ENCODE measurements at places on chromosomes 7 and 10.

DNA sequence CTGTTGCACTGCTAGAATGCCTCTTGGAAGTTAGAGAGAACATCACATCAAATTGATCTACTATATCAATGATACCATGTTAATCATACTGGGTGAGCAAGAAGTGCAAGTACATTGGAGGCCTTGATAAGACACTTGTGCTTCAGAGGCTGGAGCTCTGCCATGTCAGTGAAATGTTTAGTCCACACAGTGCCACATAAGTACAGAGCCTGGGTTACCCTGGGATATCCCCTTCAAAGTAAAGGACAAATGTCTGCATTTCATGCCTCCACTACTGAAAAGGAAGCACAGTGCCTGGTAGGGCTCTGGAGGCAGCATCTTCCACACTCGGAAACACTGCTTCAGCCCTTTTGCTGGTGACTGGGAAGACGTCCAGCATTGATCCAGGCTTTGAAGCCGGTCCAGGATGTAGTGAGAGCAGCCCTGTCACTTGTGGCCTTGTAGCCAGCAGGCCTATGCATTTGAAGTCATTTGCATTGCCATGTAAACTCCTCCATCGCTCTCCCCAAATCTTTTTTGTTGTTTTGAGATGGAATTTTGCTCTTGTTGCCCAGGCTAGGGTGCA is 15.7 kb upstream of the STN1 start:
- H3K27me3 ChIP-seq = no peaks in the 10 kb centered on the region
- no peak for DNase-seq
- H3K36me3 ChIP-seq = no peaks in the 10 kb centered on the region
- no peak overlapping the region for H3K4me3 ChIP-seq

DNA sequence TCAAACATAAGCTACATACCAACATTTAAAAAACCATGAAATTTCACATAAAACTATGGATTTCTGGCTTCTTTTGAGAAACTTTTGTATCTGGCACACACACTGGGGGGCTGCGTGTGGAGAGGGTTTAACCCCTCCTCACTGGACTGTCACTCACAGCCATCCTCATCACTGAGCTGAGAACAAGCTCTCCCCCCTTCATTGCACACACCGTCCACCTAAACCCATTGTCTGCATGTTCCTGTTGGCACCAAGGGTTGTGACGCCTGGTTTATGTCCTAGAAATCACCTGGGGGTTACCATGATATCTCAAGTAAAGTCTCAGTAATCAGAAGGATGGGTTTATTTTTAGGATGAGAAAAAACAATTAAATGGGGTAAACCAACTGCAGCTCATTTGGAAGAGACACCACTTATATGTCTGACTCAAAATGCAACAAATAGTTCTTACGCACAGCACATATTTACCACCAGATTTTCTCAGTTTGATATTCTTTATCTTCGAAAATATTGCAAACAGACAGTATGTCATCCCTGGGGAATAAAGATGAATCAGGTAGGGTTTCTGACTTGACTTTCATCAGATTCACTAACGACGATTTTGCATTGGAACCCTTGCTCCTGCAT is 218.5 kb upstream of the KLF6 start:
- H3K4me3 ChIP-seq = no peak overlapping the region
- H3K27ac ChIP-seq = no peak overlapping the region
- no peaks in the 10 kb centered on the region for H3K27me3 ChIP-seq
- no peaks in the 10 kb centered on the region for H3K36me3 ChIP-seq

DNA sequence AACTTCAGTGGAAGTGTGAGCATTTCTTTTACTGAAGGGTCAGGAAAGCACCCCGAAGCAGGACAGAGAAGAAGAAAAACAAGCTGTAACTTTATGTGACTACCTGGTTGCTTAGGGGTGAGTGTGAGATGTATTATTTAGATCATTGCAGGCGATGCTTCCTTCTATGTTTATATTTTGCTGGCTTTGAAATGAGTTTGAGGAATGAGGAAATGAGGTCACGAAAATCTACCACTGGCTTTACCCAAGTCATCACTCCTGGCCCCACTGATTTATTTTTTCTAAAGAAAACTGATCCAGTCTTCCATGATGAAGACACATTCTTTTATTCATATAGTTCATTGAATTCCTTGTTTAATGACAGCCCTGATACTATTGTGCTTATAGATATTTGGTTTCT is 716.6 kb upstream of the FZD8 start:
- H3K36me3 ChIP-seq = no peaks in the 10 kb centered on the region
- DNase-seq = no peak

GRCh38 chr7:21960922-21961321 is 15.2 kb upstream of the CDCA7L start:
- H3K4me1 ChIP-seq = no peaks in the 10 kb centered on the region
- no peak for DNase-seq
- no peaks in the 10 kb centered on the region for H3K36me3 ChIP-seq
- no peaks in the 10 kb centered on the region for H3K27me3 ChIP-seq
- H3K4me3 ChIP-seq = no peak overlapping the region
- no peak overlapping the region for H3K27ac ChIP-seq

GRCh38 chr7:102469972-102470825 is 5.4 kb downstream of the LRWD1 start:
- 0 out of 2 replicates have a peak, but pooled peaks cover 6% of the 10 kb centered on the region for H3K4me1 ChIP-seq
- H3K27ac ChIP-seq = no peak overlapping the region
- H3K27me3 ChIP-seq = no peaks in the 10 kb centered on the region
- no peak overlapping the region for H3K4me3 ChIP-seq
- no peaks in the 10 kb centered on the region for H3K36me3 ChIP-seq
- DNase-seq = no peak

DNA sequence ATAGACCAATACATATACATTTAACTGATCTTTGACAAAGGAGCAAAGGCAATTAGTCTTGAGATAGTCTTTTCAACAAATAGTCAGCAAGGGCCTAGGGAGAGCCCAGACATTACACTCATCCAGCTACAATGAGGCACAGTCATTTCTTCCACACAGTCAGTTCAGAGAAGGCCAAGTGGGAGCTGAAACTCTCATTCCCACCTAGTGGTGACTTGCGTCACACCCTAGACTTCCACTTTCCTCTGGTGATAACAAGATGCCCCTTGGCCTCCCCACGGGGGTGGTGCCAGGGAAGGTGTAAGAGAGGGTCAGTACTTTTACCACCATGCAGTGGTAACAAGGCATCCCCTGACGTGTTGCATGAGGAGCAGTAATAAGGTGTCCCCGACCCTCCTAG is 8.0 kb downstream of the FRMPD2 start:
- H3K4me1 ChIP-seq = no peaks in the 10 kb centered on the region
- no peak overlapping the region for H3K4me3 ChIP-seq
- no peaks in the 10 kb centered on the region for H3K27me3 ChIP-seq

DNA sequence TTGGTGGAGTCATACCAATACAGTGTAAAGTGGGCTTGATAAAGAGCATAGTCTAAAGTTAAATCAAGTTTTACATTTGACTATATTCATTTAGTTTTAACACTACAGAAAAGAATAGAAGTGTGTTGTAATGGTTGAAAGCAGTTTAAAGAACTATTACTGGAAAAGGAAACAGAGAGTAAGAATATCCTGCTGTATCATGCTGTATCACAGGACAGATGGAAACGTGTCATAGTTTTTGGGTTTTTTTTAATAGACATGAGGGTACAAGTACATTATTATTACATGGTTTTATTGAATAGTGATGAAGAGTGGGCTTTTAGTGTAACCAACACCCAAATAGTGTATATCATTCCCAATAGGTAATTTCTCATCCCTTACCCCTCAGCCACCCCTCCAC is 944.3 kb downstream of the LRMDA start:
- no peaks in the 10 kb centered on the region for H3K36me3 ChIP-seq
- DNase-seq = no peak
- H3K4me3 ChIP-seq = no peak overlapping the region
- H3K27me3 ChIP-seq = no peaks in the 10 kb centered on the region
- H3K4me1 ChIP-seq = no peaks in the 10 kb centered on the region

DNA sequence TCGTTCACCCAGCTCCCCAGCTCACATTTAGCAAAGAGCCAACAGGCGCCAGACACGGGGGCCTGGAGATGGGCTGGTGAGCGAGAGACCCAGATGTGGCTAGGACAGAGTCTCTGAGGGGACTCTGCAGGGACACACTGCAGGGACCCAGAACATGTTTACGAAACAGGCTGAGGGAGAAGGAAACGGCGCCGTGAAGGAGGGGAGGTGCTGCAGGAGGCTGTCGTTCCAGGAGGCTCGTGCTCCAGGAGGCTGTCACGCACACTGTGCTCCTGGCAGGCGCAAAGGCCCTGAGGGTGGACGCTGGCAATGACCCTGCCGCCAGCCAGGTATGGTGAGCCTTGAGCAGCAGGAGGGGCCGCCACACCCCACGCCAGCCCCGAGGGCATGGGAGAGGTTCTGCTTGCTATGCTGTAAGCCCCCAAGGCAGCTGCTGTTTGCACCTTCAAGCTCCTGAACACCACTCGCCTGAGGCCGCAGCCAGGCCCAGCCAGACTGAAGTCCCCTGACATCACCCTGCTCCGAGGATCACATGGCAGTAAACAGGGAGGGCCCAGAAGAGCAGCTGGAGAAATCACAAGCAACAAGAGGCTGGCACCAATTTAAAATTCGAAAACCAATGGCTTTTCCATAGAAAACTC is 27.3 kb downstream of the ADAP1 start:
- no peak overlapping the region for H3K4me3 ChIP-seq
- no peak overlapping the region for H3K27ac ChIP-seq
- no peaks in the 10 kb centered on the region for H3K36me3 ChIP-seq
- H3K4me1 ChIP-seq = no peaks in the 10 kb centered on the region
- H3K27me3 ChIP-seq = no peaks in the 10 kb centered on the region
- no peak for DNase-seq

DNA sequence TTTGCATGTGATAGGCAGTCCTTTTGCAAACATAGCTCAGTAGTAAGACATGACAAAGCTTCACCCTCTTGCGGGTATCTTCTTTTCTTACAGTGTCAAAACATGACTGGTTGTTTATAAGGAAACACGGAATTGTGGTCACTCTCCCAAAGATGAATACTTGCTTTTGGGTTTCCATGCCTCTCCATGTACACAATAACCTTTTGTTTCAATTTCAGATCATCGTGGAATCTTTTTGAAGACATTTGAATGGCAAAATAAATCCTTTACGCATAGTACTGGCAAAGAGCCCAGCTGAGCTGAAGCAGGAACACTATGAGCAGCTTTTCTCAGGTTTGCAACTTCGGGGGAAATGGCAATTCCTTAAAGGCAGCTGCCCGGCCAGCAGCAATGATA is 156.8 kb upstream of the FRMD4A start:
- H3K4me3 ChIP-seq = no peak overlapping the region
- no peaks in the 10 kb centered on the region for H3K36me3 ChIP-seq
- H3K4me1 ChIP-seq = no peaks in the 10 kb centered on the region
- no peak overlapping the region for H3K27ac ChIP-seq
- no peak for DNase-seq

GRCh38 chr7:116258734-116259133 is 48.4 kb downstream of the TES start:
- no peaks in the 10 kb centered on the region for H3K36me3 ChIP-seq
- peak; percentile 71 for DNase-seq
- H3K27me3 ChIP-seq = no peaks in the 10 kb centered on the region
- no peak overlapping the region for H3K27ac ChIP-seq

GRCh38 chr10:52387744-52388143 is 73.7 kb downstream of the DKK1 start:
- no peak overlapping the region for H3K4me3 ChIP-seq
- no peaks in the 10 kb centered on the region for H3K27me3 ChIP-seq
- H3K4me1 ChIP-seq = no peaks in the 10 kb centered on the region
- peak; percentile 17 for DNase-seq
- no peaks in the 10 kb centered on the region for H3K36me3 ChIP-seq
- no peak overlapping the region for H3K27ac ChIP-seq

DNA sequence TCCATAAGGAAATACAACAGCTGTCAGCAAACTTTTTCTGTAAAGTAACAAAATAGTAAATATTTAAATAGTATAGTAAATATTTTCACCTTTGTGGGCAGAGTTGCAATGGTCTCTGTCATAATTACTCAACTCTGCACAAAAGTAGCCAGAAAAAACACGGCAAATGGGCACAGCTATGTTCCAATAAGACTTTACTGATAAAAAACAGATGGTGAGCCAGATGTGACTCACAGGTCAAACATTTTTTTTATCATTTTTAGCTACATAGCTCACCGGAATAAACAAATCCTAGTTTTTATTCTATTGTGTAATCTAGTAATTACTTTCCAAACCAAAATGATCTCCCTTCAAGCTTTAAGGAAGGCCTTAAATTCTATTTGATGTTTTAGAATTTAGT is 55.3 kb downstream of the NCAPG2 start:
- no peaks in the 10 kb centered on the region for H3K27me3 ChIP-seq
- H3K4me1 ChIP-seq = no peaks in the 10 kb centered on the region
- no peak overlapping the region for H3K4me3 ChIP-seq

DNA sequence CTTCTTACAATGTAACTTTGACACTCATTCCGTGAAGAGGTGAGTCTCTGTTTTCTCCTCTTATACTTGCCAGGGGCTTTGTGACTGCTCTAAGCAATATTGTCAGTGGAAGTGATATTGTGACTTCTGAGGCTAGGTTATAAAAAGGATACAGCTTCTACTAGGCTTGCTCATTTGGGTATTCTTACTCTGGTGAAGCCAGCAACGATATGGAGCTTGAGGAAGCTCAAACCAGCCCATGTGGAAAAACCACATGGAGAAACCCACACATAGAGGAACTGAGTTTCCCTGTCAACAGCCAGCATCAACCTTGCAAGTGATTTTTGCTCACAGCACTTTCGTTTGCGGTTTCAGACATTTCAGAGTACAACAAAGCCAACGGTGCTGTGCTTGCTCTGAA is 149.6 kb upstream of the SEMA3E start:
- H3K4me1 ChIP-seq = no peaks in the 10 kb centered on the region
- DNase-seq = no peak
- H3K36me3 ChIP-seq = no peaks in the 10 kb centered on the region
- no peak overlapping the region for H3K4me3 ChIP-seq

- peaks cover 14% of the 10 kb centered on the region for H3K4me1 ChIP-seq
- H3K36me3 ChIP-seq = no peaks in the 10 kb centered on the region
- H3K27me3 ChIP-seq = no peaks in the 10 kb centered on the region
- H3K27ac ChIP-seq = no peak overlapping the region
These were observed 187.2 kb downstream of the VTI1A start for GRCh38 chr10:112634096-112634830.

- no peak overlapping the region for H3K27ac ChIP-seq
- H3K4me3 ChIP-seq = no peak overlapping the region
- H3K4me1 ChIP-seq = peaks cover 9% of the 10 kb centered on the region
- DNase-seq = peak; percentile 24
- H3K27me3 ChIP-seq = no peaks in the 10 kb centered on the region
These were observed 209.6 kb downstream of the KIAA1217 start for GRCh38 chr10:24418532-24418931.

Measured in GM23338 (cell line).